ENCODE measurements at places on chromosomes 12 and 14.
A peak's percentile ranks its signal among the peaks of the same experiment; 100 is the strongest.

- no peak for DNase-seq
These were observed at the start of gene NEUROD4 for GRCh38 chr12:55019784-55020183. Gene NEUROD4 (plus strand): TSS chr12:55019974. CDS start chr12:55026440, 6,466 bp downstream.

DNA sequence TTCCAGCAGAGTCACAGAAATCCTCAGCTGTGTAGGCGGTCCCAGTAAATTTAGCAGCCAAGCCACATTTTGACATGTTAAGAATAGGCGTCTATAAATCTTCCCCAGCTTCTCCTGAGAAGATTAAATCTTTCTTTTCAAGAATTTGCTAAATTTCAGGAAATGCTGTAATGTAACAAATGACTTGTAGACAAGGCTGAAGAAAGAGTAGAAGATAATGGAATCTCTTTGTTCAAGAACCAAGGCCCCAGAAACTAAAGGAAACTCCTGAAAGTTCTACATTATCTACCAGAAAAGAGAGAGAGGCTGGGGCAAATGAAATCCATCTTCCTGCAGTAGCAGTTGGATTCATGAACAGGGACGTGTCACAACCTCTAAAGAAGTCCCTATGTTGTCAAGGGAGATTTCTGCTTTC lies 760.3 kb downstream of the NOVA1 start:
- no peak for DNase-seq

DNA sequence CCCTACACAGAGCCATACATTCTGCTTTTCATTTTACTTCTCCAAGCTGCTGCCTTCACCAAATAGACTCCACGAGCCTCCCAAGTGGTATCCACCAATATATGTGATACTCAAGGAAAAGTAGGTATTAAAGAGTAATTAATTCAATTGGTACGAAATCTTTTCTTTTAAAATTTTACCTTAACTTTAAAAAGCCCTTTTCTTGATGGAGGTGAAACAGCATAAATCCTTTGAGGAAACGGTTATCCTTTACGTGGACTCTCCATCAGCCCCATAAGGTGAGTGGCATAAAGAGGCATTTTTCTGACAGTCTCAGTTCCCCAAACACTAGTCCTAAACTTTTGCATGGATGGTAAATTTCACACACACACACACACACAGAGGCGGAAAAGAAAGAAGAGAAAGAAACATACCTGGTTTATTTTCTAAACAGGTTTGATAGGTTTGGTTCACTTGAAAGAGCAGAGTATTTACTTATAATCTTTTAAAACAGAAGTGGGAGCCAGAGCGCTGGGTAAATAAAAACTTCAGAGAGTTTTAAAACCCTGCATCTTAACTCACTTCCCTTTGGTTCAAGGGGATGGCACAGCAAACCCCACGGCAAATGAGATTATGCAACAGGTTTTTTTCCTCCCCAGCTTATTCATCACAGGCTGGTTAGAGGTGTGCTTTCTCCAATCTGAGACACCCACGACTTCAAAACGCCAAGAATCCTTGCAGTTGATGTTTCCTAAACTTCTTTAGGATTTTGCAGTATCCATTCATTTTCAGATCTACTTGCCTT lies 1.9 kb downstream of the DUSP16 start:
- peak; percentile 85 for DNase-seq

DNA sequence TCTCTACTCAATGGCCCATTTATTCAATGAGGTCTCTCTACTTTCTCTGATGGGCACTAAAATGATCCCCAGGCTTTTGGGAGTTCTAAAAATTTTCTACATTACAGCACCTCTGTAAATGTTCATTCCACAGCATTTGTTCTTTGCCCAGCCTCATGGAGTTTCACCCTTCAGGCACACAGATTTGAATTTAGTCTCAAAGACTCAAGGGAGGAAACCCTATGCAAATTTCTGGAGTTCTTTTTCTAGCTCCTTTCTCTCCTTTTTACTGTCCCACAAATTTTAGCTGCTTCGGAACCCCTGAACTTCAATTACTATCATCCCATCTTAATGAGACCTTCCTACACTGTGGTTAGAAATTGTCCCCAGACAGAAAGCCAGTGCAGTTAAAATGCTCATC lies 17.5 kb upstream of the RAB21 start:
- no peak for DNase-seq

DNA sequence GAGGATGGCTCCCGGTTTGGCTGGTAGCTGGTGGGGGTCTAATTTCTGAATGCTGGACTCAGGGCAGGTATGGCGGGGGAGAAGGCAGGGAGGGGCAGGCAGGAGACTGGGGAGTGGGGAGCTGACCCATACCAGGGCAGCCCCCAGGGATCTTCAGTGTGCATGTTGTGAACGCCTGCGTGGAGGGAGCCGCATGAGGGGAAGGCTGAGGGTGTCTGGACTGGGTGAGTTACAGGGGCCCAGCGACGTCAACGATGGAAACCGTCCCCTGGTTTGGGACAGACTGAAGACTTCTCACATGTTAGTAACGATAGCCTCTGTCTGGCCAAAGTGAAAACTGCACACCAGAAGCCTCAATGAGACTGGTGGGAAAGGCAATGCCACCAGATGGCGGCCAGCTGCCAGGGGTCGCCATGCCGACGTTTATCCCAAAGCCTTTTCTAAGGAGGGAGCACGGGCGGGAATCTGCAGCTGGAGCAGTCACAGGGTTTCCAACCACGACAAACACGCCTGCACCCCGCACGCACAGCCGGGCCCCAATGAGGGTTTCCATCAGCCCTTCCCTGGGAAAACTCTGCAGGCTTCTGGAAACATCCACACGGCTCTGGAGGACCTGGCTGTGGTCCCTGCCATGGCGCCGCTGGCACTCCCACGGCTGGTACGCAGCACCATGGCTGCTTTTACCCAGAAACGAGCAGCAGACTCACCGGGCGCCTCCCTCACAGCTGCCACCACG lies 14.0 kb downstream of the PGAM5 start:
- no peak for DNase-seq
